ENCODE measurements at places on chromosomes 5 and 9.

DNA sequence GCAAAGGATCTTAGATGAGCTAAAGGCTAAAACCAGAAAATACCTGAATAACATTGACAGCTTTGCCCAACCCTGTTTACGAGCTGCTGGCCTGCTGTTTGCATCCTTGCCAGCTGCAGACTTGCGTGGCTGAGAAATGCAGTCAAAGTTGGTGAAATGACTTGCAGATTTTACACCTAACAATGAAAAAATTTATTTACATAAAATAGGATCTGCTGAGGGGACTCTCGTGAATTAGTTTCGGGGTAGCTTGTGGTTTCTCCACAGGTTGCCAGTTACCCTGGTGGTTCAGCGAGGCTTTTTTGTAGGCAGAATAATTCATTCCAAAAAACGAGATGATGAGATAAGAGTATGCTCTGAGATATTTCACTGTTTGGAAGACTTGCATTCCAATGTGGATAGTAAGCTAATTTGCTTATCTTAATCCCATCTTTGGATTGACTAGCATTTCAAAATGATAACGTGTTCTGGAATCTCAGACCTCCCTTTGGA, 65.7 kb upstream of the FANCC start:
- no peak for DNase-seq

DNA sequence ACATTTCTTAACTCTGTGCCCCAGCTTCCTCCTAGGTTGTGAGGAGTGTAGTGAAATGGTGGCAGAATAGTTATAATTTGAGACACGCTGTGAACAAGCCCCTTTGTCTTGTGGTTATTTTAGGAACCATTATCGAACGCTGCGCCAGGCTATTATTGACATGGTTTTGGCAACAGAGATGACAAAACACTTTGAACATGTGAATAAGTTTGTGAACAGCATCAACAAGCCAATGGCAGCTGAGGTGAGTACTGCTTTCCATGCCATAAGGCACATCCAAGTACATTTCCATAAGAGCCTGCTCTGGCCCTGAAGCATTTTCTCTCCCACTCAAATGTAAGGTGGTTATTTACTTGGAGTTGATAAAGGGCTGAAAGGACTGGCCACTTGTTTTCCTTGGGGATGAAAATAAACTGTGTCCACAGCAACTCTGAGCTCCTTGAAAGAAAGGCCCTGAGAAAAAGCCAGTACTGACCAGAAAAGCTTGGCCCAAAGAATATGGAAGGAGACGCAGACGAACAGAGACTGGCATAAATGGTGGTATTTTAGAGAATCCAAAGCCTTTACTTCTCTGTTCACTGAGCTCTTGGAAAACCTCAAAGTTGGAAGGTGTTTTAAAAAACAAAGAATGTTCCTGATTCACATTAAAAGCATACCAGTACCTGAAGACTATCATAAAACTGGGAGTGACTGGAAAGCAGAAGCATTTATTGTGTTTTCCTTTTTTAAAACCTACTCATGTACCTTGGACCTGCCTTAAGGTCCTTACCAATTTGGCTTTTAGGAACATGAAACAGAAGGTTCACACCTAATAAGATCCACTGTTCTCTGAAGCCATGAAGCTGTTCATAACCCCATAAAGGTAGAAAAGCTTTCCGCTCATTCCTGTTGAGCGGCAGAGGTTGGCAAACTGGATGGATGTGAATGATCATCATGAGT, 72.2 kb downstream of the WDR41 start:
- DNase-seq: no peak

DNA sequence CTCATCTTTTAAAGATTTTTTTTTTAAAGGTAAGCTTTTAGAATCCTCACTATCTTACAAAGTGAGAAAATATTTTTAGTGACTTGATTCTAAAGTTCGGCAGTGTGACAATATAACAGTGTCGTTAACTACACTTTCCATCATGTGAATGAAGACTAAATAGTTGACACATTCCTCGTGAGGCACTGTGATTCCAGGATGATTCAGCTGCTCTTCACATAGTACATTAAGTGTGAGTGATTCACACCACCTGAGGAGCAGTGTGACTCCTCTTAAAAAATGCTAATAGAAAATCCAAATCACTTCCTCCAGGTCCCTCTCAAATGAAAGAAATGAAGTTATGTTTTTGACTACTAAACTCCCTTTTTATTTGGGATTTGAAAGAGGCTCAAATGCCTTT, 589.5 kb downstream of the GABRG2 start:
- DNase-seq: no peak

- peak; percentile 21 for DNase-seq
Observed at GRCh38 chr5:100647461-100648230, 112.5 kb downstream of the FAM174A start.

- no peak for DNase-seq
Observed at GRCh38 chr9:117622347-117622746, 81.9 kb upstream of the TLR4 start.

GRCh38 chr9:3553076-3553765, 27.4 kb upstream of the RFX3 start:
- no peak for DNase-seq

- no peak for DNase-seq
Observed at GRCh38 chr5:168786147-168786546, 207.0 kb upstream of the PANK3 start.

- no peak for DNase-seq
Observed at GRCh38 chr5:140347360-140347759, 957 bp upstream of the HBEGF start.

GRCh38 chr9:76526026-76526425, 67.0 kb downstream of the GCNT1 start:
- no peak for DNase-seq

DNA sequence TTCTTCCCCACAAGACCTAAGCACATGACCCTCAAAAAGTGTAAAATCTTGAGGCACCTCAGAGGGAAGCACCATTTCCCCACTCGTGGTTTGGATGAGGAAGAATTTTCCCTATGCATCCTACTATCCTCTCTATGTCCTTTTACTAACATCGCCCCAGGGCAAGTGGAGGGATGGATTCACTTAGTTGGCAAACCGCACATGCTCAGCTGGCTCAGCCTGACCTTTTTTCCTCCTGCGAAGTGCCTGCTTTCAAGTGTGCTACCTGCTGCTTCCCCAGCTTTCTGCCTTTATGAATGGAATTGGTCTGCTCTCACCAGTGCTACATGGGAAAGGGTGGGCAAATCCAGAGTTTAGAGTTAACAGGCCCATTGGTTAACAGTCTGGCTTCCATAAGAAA, 56.6 kb upstream of the IFNK start:
- no peak for DNase-seq

DNA sequence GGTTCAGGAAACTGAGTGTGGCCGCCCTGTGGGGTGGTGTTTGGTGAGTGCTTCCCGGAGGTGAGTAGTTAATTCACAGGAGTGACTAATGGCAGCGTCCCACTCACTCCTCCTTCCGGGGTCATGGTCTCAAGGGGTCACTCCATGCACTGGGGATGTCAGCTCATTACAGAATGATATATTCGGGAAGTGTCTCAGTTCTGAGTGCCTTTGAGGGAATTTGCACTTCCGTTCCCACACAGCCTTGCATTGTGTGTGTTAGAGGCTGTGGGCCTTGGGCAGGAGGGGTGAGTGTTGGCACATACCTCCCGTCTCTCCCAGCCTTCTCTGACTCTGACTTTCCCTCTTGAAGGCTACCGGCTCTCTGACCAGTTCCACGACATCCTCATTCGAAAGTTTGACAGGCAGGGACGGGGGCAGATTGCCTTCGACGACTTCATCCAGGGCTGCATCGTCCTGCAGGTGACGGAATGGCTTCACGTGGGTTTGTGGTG, 10.5 kb upstream of the AHRR start:
- no peak for DNase-seq

DNA sequence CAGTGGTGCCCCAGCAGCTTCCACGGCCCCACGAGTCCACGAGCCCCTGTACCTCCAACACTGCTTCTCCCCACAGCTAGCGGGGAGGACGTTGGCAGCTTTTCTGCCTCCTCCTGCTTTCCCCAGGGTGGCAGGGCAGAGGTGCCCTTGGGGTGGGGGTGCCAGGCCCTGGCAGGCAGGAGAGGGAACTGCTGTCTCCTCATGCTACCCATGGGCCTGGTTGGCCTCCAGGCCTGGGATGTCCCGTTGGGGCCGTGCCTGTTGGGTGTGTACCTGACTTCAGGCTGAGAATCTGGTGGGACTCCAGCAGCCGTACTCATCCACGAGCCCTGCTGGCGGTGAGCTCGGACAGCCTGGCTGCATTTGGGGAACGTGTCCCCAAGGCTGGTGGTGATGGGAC, 27.3 kb downstream of the RXRA start:
- DNase-seq: no peak

DNA sequence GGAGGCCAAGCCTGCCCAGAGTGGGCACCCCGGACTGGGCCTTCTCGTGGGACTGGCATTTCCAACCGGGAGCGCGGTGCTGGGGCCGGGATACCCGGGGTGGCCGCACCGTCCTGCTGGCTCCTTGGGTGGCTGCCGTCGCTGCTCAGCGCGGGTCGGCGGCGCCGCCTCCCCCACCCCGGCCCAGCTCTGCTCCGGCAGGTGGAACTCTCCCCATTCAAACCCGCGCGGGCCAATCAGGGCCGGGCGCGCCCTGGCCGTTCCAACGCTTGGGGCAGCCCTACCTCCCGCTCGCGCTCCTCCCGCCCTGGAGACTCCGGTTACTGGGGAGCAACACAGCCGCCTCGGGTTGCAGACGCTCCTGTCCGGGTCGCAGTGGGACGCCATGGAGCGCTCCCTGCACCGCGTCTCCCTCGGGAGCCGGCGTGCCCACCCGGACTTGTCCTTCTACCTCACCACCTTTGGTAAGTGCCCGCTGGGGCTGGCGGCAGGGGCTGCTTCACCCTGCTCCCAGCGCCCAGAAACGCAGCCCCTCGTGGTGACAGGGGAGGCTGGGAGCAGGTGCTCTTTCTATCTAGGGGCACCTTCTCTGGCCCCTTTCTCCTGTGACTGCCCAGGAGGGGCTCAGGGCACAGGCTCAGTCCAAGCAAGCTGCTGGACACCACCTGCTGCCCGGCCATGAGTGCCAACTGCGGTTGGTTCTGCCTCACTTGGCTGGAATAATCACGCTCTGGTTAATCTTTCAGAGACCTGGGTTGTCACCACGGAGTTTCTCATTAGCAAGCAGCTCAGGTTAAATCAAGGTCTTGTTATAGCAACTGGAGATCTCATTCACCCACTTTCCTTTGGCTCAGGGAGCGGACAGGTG, at the start of gene RGS3:
Gene RGS3 (plus strand): TSS at position 310 of the 868 bp plus-strand sequence. CDS start 76 bp downstream, at position 386.
- DNase-seq: no peak

GRCh38 chr9:98412101-98412842, 156.8 kb upstream of the TBC1D2 start:
- no peak for DNase-seq

DNA sequence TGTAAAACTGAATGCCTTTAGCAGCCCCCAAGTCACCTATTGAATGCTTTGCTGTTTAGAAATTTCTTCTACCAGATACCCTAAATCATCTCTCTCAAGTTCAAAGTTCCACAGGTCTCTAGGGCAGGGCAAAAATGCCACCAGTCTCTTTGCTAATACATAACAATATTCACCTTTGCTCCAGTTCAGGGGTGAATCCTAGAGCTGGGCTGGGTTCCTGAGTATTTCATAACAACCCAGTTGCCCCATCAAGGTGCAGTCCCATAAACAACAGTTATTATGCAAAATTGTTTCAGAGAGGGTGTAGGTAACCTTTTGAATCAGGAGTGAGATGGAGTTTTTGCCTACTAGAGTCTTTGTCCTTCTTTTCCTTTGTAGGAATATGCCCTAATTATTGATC, 19.0 kb upstream of the C1QTNF3 start:
- DNase-seq: no peak

DNA sequence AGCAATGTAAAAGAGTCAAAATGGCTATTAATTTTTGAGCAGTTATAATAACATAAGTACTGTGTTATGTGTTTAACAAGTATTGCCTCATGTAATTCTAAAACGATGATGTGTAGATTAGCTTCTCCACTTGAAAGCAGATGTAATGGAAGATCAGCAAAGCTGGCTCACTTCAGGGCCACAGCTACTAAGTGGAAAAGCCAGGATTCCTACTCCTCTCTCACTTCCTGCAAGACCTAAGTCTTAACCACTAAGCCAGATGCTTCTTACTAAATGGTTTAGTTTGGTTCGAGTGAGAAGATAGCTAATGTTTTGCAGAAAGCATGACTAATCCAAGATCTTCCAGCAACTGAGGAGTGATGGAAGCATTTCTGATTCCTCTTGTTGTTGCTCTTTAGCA, 15.7 kb upstream of the TNC start:
- DNase-seq: no peak

DNA sequence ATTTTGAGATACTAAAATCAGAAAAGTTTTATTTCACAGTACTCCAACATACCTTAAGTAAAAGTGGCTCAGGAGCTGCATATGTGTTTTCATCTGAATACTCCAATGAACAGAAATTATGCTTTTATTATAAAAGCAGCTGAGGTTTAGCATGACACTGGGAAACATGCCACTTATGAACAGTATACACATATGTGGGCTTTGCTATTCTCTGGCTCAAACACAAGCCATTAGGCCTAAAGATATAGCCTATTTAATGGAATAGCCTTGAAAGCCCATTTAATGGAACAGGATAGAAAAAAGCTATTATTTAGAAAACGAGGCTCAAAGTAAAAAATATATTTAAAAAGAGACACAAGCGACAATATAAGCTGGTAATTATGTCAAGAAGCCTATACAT, 74.1 kb downstream of the SLC38A9 start:
- DNase-seq: no peak

GRCh38 chr9:131394464-131395156, 724 bp downstream of the PRRC2B start:
- DNase-seq: peak; percentile 54

- no peak for DNase-seq
Observed at GRCh38 chr5:139306197-139306596, 12.7 kb downstream of the MATR3 start.

GRCh38 chr9:134526584-134527477, 114.8 kb upstream of the COL5A1 start:
- no peak for DNase-seq

- no peak for DNase-seq
Observed at GRCh38 chr5:173321886-173322285, 6.3 kb downstream of the STC2 start.

DNA sequence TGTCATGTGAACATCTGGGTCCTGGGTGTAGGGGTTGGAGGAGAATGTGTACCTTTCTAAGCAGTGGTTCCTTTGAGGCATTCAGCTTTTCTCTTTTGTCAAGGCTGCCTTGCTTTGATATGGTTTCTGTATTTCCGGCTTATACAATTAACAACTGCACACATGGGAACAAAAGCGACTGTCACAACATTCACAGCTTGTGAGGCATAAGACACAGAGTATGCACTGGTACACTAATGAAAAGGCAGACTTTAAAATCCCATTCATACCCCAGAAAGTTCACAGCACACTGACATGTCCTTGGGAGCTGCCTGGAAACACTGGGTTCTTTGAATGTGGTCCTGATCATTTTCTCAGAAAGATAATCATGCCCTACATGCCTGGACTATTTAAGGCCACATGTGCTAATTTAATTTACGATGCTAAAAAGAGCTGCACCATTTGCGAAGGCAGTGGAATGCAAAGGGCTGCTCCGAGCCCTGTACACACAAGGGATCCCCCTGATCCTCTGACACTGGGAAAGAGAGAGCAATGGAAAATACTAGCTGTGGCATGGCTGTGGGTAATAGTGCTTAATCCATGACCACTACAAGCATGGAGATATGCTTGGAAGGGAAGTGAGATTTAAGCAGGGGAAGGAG, 131.8 kb downstream of the EFNA5 start:
- DNase-seq: no peak

GRCh38 chr9:134804871-134805270, 75.7 kb upstream of the FCN2 start:
- no peak for DNase-seq

- DNase-seq: no peak
Observed at GRCh38 chr9:81499594-81499993, 189.8 kb downstream of the TLE1 start.

GRCh38 chr9:80873861-80874260, 815.5 kb downstream of the TLE1 start:
- no peak for DNase-seq
